ENCODE measurements at places on chromosomes 4 and X.

DNA sequence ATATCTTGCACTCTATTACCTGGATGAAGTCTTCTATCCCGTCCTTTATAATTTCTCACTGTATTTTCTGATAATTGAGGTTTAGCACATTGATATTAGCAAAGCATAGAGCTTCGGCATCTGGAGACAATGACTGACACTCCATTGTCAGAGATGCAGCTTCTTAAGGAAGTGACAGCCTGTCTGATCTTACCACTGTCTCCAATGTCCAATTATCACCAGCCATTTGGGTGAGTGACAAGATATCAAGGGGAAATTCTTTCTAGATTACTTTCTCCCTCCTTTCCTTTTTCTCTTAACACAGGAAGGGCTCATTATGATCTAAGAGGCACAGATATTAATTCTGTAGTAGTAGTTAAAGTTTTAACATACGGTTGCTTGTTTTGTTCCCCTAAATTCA, 86.4 kb downstream of the LDB2 start:
- peak; percentile 22 for DNase-seq

DNA sequence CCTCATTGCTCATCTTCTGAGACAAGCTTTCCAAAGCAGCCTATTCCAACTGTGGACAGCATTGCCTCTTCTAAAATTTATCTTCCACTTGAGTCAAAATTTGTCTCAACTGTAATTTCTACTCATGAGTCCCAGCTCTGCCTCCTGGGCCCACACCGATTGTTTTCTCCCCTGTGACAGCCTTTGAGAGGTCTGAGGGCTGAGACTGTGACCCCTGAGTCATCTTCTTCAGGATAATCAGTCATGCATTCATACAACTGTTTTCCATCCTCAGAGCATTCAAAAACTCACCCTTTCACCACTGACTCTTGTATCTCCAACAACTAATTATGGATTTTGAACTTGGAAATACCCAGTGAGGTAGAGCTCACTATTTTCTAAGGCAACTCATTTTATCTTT, 228.1 kb downstream of the EDA2R start:
- DNase-seq: no peak

DNA sequence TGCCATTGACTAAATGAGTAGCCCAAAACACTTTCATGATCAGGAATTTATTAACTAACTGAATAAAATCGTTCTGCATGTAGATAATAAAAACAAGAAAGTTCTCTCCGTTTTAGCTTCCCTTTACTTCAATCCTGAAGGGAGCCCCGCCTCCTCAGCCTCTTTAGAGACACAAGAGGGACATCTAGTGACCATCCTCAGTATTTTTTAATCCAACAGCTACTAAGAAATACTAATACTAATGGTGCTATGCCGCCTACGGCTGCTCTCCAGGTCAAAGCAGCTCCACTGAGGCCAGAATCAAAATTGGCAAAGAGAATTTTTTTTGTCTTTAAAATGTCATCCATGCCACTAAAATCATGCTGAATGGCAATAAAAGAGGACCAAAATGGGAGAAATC, 3.2 kb upstream of the PCDH19 start:
- peak; percentile 61 for DNase-seq

DNA sequence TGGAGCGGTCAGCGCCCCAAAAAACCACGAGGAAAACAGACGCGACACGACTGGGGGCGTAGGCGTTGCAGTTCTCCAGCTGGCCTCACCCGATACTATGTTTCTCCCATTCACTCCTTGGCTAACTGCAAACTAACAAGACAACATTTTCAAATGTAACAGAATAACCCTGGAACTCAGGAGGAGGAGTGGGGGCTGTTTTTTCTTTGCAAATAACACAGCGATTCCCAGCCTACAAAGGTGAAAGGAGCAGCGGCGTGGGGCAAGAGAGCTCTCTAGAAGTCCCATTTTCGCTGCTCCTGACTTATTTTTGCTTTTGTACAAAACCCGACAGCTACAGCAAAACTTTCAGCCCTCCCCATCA, 1.6 kb downstream of the SOX3 start:
- DNase-seq: no peak

- DNase-seq: no peak
Observed at GRCh38 chr4:8150152-8151090, 8.2 kb downstream of the ABLIM2 start.

GRCh38 chr4:164529486-164529885, 224.4 kb upstream of the SMIM31 start:
- no peak for DNase-seq

DNA sequence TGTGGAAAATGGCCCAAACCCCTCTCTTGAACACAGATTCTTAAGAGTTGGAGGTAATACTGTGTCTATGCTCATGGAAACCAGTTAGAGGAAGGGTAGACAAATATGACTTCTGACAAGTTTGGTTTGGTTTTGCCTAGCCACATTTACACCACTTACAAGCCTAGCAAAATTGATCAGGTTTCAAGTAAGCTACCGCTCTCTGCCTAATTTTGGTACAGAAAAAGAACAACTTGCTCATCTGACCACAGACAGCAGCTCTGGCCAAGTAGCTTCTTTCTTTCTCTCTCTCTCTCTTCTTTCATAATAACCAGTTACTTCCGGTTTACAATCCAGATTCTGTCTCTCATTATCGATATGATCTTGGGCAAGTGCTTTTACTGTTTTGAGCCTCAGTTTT, 260.0 kb downstream of the GLUD2 start:
- no peak for DNase-seq

GRCh38 chr4:122823476-122823875, 3.2 kb upstream of the FGF2 start:
- peak; percentile 36 for DNase-seq

DNA sequence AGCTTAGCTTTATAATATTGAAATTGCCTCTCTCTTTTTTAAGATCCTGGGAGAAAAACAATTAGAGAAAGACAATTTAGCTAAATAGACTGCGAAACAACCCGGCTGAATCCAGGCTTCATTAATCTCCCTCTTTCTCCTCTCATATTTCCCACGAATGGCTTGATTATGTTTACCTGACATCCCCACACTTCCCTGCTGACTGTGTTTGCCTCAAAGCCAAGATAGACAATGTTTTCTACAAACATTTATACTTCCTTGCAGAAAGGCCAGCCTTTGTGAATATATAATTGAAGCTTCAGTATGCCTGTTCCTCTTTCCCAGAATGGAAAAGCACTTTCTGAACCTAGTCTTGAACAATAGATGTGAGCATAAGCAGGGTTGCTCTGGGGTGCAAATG, 566.8 kb downstream of the PDHA2 start:
- DNase-seq: no peak

GRCh38 chr4:88659055-88659889, 38.4 kb downstream of the NAP1L5 start:
- DNase-seq: peak; percentile 83

GRCh38 chrX:5084279-5084678, 1144.4 kb downstream of the NLGN4X start:
- no peak for DNase-seq

DNA sequence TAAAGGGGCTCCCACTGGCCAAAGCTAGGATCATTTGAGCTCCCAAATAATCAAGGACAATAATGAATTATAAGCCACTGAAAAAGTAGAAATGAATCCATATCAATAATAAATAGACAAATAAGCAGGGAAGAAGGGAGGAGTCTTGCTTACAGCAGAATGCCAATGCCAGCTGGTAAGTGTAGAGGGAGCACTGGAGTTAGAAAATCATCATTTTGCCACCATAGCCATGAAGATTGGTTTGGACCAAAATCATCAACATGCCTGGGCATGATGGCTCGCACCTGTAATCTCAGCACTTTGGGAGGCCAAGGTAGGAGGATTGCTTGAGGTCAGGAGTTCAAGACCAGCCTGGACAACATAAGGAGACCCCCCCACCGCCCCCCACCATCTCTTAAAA, 20.4 kb upstream of the SH3KBP1 start:
- DNase-seq: no peak

- no peak for DNase-seq
Observed at GRCh38 chr4:91754716-91755115, 549.0 kb upstream of the GRID2 start.

DNA sequence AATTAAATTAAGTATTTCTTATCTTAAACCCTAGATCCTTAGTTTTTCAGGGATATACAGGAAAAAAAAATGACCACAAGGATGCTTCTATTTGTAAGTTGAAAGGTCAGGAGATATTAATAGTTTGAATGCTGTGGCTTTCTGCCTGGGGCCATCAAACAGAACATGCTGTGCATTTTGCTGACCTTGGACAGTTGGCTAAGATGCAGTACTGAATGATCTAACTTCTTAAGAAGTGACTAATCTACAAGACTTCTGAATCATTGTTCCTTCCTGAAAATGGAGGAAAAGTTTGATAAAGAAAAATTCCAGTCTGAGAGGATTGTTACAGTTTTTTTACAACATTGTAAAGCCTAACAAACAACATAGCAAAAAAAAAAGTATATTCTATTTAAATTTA, 237.8 kb upstream of the JADE1 start:
- peak; percentile 95 for DNase-seq

- DNase-seq: no peak
Observed at GRCh38 chrX:39199429-39199828, 398.2 kb downstream of the MID1IP1 start.

DNA sequence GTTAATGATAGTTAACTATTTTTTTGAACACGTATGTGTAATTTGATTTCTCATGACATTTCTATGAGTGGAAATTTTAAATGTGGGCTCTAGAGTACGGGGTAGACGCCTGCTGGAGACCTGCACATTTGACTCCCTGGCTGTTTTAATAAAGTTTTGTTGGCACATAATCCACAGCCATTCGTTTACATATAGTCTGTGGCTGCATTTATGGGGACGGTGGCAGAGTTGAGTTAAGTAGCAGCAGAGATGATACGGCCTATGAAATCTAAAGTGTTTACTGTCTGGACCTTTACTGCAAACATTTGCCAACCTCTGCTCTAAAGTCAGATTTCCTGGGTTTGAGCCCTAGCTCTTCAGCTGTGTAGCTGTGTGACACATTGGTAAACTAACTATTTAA, 118.8 kb downstream of the CHRNA9 start:
- no peak for DNase-seq

GRCh38 chr4:104848597-104849225, 298.0 kb upstream of the TET2 start:
- DNase-seq: no peak

- DNase-seq: no peak
Observed at GRCh38 chr4:7699031-7699430, 240.6 kb downstream of the AFAP1 start.

GRCh38 chrX:28609917-28610613, 22.8 kb downstream of the IL1RAPL1 start:
- peak; percentile 1 for DNase-seq

DNA sequence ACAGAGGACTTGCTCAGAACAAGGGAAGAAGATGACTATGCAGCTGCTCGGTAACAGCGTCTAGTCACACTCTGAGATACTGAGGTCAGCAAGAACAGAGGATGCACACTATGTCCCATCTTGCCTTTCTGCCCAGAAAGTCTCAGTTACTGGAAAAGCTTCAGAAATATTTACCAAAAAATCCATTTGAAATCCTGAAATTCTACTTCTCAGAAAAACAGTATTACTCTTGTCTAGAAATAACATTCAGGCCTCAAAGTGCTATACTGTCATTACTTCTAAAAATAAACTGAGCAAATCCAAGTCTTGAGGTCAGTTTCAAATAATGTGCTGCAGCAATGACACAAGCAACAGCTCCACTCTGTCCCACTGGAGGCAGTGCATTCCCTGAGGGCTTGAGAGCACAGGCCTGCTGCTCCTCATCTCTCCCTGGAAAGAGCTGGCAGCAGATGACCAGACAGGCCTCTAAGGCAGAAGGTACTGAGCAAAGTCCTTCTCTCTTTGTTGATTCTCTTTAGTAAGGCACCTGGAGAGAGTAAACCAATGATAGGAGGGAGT, 76.9 kb downstream of the CAMK2D start:
- no peak for DNase-seq

DNA sequence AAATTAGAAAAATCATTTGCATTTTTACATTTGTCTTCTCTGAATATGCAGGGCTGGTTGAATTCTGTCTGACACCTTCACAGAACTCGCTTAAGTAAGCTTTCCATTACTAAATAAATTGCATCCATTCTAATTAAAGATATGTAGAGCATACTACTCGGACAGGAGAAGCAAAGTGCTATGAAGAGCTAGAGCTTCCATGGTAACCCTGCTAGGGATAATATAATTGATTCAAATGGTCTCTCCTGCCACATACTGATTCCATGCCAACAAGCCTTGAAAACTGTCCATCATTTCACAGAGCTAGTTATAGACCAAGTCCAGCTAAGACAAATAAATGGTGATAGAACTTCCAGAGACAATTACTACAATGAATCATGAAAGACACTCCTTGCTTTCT, 571.5 kb downstream of the KCNIP4 start:
- DNase-seq: no peak

GRCh38 chr4:1419708-1420107, 13.5 kb upstream of the NKX1-1 start:
- DNase-seq: no peak

DNA sequence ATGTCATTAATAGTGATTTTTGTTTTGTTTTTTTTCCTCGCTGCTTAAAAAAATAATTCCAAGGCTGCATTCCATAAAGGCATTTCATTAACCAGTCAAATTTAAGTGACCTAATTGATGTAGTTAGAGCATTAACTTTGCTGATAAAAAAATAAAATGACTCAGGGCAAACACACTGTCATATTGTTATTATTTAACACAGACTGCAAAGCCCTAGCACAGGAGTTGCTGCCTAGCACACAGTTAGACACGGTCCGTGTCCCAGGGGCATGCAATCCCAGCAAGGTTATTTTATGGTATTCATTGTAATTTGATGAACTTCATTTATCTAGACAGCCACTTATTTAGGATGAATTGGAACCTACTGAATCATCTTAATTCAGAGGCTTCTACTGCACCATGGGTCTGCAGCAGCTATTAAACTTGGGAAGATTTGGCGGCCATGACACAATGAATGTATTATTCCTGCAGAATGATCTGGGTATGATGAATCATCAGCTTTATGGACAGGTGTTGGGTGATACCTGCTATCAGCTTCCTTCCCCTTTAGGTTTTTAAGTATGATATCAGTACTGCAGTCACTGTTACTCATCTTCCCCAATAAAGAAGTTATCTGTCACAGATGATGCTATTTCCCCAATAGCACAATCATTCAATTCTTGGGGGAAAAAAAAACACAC, 182.7 kb downstream of the PPARGC1A start:
- DNase-seq: no peak

DNA sequence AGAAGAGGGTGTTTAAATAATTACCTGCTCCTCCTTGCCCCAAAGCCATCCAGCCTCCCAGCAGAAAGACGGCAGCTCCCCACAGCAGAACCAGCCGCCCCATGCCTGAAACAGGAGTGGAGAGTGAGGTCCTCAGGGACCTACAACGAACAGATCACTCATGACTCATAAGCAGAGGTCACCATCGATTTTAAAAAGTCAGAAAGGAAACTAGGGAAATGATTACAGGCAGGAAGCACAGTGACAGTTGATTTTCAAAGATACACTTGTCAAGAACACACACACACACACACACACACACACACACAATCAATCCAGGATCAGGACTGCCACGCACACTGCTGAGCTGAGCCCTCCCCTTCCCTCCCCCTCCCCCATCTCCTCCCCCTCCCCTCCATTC, at the start of gene CRLF2:
Gene CRLF2, minus strand, starts transcription at position 118 of the 400 bp plus-strand sequence. Its CDS starts 15 bp downstream, at position 103.
- no peak for DNase-seq

GRCh38 chr4:23922541-23923111, 32.8 kb upstream of the PPARGC1A start:
- DNase-seq: no peak
